ENCODE measurements at places on chromosomes 7 and 10.

DNA sequence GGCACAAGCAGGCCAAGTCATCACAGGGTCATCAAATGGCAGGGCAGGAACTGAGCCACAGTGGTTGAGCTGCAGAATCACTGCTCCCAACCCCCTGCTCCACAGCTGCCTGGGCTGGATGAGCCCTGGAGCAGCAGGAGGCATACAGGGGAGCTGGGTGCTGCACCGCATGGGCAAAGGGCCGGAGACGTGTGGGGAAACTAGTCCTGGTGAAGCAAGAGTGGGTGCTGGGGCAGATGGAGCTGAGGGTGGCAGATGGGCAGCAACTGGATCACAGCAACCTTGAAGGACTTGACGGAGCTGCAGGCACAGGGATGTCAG is 16.0 kb upstream of the VOPP1 start:
- no peak for DNase-seq

DNA sequence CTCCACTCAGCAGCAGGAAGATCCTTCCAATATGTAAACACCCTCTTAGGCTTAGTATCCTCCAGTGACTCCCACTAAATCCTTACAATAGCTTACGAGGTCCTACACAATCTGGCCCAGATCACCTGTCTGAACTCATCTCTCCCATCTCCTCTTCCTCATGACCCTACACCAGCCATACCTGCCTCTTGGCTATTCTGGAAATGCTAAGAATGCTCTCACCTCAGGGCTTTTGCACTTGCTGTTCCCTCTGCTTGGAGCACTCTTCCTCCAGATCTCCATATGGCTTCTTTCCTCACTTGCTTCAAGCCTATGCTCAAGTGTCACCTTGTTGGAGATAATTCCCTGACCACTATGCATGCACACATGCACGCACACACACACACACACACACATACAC is 50.8 kb upstream of the FRMD4A start:
- DNase-seq = no peak

DNA sequence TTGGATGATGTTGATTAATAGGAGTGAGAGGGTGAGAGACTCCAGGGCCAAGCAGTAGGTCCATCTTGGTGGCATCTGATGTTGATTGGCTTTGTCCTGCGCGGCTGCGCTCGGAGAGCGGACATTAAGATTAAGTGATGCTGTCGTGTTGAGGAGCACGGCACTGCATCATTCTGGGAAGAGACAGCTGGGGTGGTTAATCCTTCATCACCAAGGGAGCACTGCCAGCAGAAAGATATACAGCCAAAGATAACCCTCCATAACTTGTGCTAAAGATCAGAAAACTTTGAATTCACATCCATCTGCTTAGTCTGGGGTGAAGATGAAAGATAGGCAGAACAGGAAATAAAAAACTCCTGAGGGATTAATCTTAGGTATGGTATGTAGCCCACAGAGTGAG is 208.3 kb downstream of the LRMDA start:
- no peak for DNase-seq

DNA sequence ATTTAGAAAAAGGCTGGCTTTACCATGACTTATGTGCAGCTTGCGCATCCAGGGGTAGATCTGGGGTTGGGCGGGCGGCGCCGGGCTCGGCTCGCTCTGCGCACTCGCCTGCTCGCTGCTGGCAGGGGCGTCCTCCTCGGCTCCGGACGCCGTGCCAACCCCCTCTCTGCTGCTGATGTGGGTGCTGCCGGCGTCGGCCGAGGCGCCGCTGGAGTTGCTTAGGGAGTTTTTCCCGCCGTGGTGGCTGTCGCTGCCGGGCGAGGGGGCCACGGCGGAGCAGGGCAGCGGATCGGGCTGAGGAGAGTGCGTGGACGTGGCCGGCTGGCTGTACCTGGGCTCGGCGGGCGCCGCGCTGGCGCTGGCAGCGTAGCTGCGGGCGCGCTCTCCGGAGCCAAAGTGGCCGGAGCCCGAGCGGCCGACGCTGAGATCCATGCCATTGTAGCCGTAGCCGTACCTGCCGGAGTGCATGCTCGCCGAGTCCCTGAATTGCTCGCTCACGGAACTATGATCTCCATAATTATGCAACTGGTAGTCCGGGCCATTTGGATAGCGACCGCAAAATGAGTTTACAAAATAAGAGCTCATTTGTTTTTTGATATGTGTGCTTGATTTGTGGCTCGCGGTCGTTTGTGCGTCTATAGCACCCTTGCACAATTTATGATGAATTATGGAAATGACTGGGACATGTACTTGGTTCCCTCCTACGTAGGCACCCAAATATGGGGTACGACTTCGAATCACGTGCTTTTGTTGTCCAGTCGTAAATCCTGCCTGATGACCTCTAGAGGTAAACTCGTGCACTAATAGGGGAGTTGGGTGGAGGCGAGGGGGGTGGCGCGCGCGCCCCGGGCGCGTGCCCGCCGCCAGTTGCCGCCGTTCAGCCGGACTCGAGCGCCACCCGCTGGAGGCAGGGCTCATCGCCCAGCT is at the start of gene HOXA5:
HOXA5 (minus strand) TSS at position 659 of the 927 bp plus-strand sequence; CDS start at position 585, 74 bp downstream.
- DNase-seq = no peak

- DNase-seq = no peak
These were observed 153.5 kb downstream of the LSM5 start for GRCh38 chr7:32336726-32337125.

DNA sequence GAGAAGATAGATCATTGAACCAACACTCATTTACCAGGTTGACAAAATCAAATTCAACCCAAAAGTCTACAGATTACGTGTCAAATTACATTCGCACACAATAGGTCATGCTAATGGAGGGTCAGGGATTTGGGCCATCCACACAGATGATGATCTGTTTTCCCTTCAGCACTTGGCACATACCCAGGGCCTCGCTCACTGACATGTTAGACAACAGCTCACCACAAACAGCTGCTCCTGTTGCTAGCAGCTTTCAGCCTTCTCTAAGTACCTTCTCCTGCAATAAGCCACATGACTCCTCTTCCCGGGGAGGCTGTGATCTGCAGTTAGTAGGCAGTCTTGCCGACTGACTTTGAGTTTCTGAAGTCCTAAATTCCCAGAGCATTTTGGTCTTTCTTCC is 18.4 kb downstream of the NKX2-3 start:
- no peak for DNase-seq

GRCh38 chr10:69646185-69647060 is 16.4 kb downstream of the FAM241B start:
- no peak for DNase-seq

DNA sequence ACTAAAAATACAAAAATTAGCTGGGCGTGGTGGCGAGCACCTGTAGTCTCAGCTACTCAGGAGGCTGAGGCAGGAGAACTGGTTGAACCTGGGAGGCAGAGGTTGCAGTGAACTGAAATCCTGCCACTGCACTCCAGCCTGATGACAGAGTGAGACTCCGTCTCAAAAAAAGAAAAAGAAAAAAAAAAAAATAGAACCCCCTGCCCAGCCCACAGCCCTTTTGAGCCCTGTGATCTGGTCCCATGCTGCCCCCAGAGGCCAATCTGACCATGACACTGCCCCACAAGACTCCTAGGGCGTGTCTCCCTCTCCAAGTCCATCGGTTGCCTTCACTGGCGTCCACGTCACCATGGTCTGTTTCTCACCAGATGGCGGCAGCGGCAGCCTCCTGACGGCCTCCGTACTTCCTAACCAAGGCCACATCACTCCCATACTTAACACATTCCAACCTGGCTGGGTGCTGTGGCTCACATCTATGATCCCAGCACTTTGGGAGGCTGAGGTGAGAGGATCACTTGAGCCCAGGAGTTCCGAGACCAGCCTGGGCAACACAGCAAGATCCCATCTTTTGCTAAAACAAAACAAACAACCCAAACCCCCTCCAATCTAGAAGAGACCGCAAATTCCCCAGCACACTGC is 18.0 kb downstream of the STX1A start:
- no peak for DNase-seq

GRCh38 chr10:133142523-133143199 is 17.4 kb upstream of the KNDC1 start:
- DNase-seq = no peak

DNA sequence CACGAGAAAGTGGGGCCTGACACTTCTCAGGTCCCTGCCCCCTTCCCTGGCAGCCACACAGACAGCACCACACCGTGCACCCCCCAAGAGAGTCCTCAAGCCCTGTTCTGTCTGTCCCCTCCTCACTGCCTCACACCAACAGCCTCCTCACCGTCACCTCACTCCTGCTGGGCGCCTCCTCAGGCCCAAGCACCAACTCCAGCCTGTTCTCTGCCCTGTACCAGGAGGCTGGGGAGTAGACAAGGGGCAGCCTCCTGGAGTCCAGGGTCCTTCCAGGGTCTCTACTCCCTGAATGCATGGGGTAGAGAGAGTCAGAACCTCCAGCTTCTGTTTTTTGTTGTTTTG is 26.9 kb upstream of the ELN start:
- no peak for DNase-seq

DNA sequence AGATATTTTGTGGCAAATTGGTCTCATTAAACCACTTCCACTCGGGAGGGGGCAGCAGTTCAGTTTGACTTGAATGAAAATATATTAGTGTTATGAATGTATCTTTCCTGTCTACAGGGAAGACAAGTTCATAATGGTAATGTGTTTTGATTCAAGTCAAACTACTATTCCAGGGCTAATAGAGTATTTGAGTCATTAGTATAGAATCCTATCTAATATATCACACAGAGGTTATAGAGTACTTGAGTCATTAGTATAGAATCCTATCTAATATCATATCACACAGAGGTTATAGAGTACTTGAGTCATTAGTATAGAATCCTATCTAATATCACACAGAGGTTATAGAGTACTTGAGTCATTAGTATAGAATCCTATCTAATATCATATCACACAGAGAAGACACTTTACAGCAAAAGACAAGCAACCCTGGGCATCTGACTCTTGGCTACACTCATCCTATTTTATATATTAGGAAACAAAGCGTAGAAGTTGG is 199.7 kb upstream of the MAGI2 start:
- no peak for DNase-seq

GRCh38 chr10:80465451-80465835 is 11.3 kb downstream of the TSPAN14 start:
- DNase-seq = no peak

GRCh38 chr7:155532792-155533119 is 13.6 kb downstream of the CNPY1 start:
- no peak for DNase-seq

GRCh38 chr7:144255471-144255897 is 9.1 kb downstream of the OR2A7 start:
- DNase-seq = no peak

DNA sequence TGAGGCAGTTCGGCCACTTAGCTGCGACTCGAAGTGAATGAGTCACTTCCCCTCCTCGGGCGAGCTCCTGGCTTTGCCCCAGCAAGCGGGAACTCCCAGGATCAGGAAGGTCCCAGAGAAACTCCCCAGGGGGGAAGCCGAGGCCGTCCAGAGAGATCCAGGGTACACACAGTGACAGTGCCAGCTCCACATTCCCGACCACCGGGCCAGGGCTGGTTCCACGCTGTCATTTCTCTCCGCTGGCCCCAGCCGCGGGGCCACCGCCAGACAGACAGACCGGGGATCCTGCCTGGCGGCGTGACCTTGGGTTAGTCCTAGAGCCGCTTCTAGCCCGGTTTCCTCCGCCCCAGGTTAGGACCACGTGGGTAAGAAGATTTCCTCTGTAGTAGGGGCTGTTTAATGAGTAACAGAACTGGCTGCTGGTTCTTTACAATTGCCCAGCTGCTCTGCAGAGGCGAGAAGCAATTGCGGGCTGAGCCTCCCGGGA is 463 bp upstream of the UPP1 start:
- peak; percentile 59 for DNase-seq

GRCh38 chr7:51847461-51848134 is 531.0 kb upstream of the COBL start:
- DNase-seq = no peak

- no peak for DNase-seq
These were observed 136.4 kb downstream of the TMEM26 start for GRCh38 chr10:61316676-61317265.

- peak; percentile 63 for DNase-seq
These were observed 32.5 kb downstream of the CPXM2 start for GRCh38 chr10:123858907-123859652.

- DNase-seq = peak; percentile 28
These were observed 61.0 kb upstream of the PAPSS2 start for GRCh38 chr10:87598700-87599099.

DNA sequence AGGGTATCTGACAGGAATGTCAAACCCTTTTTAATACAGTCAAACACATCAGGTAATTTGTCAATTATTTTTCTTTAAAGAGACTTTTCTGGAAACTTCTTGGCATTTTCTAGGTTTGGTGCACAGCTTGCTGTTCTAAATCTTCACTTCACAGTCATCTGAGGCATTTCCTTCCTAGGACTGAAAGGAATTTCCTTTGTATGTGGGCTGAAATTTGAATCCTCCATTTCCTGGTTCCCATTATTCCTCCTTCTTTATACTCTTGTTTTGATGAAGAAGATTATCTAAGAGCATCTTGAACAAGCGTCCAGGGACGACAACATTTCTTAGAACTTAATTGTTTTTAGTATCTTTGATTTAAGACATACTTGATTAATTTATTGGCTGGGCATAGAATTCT is 24.9 kb downstream of the CALD1 start:
- DNase-seq = no peak

DNA sequence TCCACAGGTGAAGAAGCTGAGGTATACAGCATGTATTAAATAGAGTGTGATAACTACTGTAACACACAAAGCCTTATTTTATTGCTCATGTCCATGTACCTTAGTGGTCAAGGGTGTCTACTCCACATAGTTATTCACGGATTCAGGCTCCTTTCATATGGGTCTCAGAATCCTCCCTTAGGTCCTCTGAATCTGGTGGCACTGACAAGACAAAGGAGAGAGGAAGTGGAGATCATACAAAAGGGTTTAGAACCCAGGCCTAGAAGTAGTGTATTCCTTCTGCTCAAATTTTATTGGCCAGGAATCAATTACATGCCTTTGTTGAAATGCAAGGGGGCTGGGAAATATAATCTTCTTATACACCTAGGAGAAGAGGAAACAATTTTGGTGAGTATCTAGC is 164.6 kb downstream of the PTEN start:
- no peak for DNase-seq

- DNase-seq = no peak
These were observed 243.9 kb upstream of the TCERG1L start for GRCh38 chr10:131555406-131555805.

- no peak for DNase-seq
These were observed 86.5 kb downstream of the PPP1R3A start for GRCh38 chr7:113832196-113832745.

GRCh38 chr10:94578790-94579189 is 33.2 kb downstream of the HELLS start:
- DNase-seq = no peak

- no peak for DNase-seq
These were observed 190.9 kb downstream of the DNAJB6 start for GRCh38 chr7:157527686-157528085.

DNA sequence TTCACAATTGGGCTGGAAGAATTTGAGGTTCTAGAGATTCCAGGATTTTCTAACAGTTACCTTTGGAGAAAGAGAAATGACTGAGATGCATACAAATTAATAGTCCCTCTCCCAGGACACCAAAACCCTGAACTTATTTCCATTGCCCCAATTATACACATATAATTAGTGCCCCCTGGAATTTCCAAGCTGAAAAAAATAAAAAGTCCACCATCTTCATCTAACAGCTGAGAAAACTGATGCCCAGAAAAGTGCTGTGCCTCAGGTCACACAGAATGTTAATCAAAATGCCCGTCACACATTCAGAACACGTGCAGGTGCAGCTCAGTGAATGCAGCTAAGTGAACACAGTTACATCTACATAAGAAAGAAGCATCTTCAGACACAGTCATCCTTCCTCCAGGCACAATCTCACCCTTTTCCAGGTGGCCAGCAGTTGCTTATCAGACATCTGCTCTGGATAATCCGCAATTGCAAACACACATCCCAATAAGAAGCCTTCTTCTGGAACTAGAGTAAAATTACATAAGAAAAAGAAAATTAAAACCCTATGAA is 35.4 kb downstream of the PAXIP1 start:
- DNase-seq = no peak
